NCI-H460 (cell line): ENCODE measurements at places on chromosomes 4 and X. TPM values are rescaled to one million over a fixed set of nuclear protein-coding genes. Genes with fewer than 3 reads are reported as not detected.

DNA sequence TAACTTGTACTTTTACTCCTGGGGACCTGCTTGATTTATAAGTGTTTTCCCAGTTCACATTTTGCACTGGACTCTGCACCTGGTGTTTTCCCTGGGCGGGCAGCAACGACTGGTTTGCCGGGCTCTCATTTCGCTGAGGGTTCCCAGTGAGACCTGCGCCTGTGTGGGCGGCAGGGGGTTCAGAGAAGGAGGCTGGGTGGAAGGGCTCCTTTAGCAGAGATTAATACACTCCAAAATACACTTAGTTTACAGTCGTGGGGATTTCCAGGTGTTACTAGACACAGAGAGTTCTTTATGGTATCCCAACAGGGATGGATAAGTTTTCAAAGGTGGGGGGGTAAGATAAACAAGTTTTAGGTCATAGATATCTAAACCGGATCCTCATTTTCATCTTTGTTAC lies 53.0 kb upstream of the SHISA3 start:
- DNase-seq = no peak

DNA sequence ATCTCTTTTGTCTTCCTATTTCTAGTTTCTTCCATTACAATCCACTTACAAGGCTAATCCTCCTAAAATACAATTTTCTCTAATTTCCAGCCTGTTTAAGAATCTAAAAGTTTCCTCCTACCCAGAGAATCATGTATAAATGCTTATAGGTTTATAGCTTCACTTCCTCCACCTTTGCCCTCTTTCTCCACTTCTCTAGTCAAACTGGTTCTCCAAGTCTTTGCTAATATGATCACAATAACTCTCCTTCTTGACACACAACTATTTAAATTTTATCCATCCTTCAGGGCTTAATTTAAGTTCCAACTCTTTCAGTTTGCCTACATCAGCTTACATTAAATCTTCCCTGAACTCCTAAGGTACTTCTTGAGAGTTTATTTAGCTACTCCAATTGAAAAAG lies 69.2 kb downstream of the RPS6KA6 start:
- no peak for DNase-seq

Gene CT45A1
- total RNA-seq = not detected in 2 replicates

GRCh38 chr4:147368948-147369347 lies 111.9 kb upstream of the EDNRA start:
- no peak for DNase-seq

Gene STOX2
- 2.2 and 4.4 TPM in 2 replicates for total RNA-seq

Gene TMEM35A
- 0.69 and 0.74 TPM in 2 replicates for total RNA-seq

GRCh38 chrX:152988536-152989291 lies 5.2 kb downstream of the PNMA5 start:
- no peak for DNase-seq

- DNase-seq = no peak
Measured at GRCh38 chrX:154378059-154378798, 866 bp upstream of the EMD start.

Gene OTUD5
- 25.5 and 28.6 TPM in 2 replicates for total RNA-seq

DNA sequence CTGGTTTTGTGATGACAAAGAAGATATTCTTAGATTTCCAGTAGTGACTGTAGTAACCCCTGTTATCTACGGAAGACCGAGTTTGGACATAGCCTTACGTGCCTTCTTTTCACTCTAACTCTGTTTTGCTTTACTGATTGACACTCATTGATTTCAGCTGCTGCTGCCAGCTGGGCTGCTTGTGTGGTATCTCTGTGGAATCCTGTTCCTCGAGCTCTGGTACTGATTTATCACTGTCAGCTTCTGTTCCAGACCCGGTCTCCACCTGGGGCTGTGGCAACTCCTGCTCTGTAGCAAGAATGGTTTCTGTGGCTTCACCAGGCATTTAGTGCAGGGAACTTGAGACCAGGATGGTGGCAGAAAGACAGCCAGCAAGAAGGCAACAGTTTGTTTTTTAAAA lies 24.6 kb upstream of the LAP3 start:
- no peak for DNase-seq

- DNase-seq = no peak
Measured at GRCh38 chr4:148503681-148504080, 61.5 kb upstream of the NR3C2 start.

Gene TFE3
- total RNA-seq = 56.8 and 59.4 TPM in 2 replicates

Gene C1QTNF7
- not detected in 2 replicates for total RNA-seq

DNA sequence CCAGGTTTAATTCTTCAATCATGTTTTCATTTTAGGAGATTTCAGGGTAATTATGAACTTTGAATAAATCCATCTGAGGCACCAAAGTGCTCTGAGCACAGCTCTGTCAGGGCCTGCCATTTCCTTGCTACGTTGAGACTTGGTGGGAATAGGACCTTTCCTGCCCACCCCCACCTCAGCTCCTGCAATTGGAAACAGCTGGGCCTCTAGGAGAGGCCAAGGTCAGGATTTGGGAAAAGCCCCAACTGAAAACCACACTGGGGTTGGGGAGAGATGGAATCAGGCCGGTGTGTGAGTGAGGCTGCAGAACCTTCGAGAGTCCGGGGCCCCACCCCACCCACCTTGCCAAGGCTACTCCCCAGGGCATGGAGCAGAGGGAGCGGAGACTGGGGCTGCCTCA lies 212.7 kb upstream of the BCOR start:
- DNase-seq = no peak

DNA sequence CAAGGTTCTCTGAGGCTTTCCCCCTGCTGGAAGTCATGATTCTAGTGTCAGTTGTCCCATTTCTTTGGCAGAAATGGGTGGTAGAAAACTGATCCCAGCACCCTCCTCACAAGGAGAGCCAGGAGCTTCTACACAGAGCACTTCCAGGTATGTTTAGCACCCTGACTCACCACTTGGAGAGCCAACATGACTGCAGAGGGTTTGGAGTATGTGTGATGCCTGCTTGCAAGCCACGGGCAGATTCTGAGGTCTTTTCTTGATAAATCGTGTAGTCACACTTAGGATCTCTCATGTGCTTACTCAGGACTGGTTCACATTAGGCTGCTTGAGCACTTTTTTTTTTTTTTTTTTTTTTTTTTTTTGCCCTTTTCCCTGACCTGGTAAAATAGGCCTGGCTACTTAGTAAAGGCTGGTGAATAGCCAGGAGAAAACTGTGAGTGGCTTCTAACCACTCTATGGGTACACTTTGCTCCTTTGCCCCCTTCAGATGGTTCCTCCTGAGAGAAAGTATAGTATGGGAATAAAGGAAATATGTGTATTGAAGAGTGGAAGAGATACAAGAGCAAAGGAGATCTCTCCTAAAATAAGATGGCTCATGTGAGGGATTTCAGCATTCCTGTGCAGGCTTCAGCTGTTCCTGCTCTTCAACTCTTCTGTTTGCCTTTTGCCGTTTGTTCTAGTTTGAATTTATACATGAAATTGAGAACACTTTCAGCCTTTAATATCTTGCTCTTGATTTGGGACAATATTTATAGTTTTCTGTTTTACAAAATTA lies 103.6 kb downstream of the EMCN start:
- no peak for DNase-seq

Gene RNF150
- total RNA-seq = 0.35 and 0.40 TPM in 2 replicates

Gene NLGN4X
- total RNA-seq = not detected in 2 replicates

DNA sequence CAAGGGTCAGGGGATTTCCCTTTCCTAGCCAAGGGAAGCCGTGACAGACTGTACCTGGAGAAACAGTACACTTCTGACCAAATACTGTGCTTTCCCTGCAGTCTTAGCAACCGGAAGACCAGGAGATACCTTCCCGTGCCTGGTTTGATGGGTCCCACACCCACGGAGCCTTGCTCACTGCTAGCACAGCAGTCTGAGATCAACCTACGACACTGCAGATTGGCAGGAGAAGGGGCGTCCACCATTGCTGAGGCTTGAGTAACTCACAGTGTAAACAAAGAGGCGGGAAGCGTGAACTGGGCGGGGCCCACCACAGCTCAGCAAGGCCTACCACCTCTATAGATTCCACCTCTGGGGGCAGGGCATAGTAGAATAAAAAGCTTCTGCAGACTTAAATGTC lies 48.7 kb upstream of the SRD5A3 start:
- peak; percentile 57 for DNase-seq

DNA sequence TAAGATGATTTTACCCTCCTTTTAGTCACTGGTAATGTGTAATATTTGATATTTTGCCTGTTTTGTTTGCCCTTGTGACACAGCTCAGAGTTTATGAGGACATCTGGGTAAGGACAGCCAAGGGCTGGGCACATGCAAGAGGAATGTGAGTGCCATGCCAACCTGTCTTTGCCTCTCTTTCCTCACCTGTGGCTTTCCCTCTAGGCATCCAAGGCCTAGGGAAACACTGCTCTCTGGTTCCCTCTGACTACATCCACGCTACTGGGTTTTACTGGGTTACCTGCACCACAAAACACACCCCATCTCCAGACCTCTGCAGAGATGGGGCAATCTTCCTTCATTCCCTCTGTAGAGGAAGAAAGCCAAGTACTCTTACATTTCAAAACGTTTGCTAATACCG lies 7.7 kb downstream of the HPGDS start:
- DNase-seq = no peak

- no peak for DNase-seq
Measured at GRCh38 chr4:94516067-94516466, 64.3 kb downstream of the PDLIM5 start.
